ENCODE measurements at places on chromosomes 1 and 21.

DNA sequence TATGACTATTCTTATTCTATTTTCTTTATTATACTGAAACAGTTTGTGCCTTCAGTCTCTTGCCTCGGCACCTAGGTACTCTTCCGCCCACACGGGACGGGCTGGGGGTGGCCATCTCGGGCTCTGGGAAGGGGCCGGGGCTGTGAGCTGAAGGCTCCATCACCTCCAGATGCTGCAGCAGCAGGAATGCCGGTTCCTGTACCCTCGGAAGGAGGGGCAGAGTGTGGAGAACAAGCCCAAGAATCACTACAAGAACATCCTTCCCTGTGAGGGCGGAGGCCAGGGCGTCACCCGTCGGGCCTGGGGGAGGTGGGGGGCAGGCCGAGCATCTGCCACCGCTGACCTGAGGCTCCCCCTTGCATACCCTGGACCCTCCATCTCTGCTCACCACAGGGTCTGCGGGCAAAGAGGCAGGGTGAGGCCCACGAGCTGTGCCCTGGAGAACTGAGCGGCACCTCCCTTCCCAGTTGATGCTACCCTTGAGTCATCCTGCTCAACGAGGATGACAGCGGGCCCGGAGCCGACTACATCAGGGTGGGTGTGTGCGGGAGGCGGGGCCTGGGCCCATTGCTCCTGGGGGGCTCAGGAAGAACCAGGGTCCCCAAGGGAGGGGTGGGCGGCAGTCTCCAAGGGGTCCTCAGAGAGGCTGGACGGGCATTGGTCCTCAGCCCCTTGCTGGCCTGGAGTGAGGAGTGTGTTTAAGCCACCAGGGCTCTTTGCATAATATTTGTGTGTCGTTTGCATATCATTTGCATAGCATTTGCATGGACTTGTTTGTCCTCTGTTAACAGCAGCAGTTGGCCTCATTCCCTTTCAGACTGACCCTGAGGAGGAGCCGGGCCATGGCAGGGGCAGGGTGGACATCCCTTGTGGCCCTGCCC lies 7.5 kb downstream of the RNF223 start:
- no peak for DNase-seq

- no peak for DNase-seq
These were observed 13.5 kb upstream of the YRDC start for GRCh38 chr1:37821481-37821880.

GRCh38 chr1:229273507-229274232 lies 2.8 kb downstream of the RAB4A start:
- DNase-seq = no peak

DNA sequence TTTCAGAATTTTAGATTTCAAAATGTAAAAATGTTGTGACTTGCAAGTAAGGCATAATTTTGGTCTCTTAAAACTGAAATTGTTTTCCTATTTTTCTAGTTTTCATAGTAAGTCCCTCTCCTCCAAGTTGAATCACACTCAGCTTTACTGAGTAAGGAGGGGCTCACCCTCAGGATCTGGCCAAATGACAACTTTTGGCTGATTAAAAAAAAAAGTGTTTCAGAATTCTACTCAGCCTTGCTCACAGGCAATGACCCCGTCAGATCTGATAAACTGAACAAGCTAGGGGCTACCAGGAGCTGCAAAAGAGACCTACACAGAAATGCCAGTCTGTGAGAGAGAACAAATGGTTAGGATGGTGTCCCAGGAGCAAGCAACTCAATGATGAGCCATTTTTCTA lies 159.8 kb downstream of the PBX1 start:
- no peak for DNase-seq

DNA sequence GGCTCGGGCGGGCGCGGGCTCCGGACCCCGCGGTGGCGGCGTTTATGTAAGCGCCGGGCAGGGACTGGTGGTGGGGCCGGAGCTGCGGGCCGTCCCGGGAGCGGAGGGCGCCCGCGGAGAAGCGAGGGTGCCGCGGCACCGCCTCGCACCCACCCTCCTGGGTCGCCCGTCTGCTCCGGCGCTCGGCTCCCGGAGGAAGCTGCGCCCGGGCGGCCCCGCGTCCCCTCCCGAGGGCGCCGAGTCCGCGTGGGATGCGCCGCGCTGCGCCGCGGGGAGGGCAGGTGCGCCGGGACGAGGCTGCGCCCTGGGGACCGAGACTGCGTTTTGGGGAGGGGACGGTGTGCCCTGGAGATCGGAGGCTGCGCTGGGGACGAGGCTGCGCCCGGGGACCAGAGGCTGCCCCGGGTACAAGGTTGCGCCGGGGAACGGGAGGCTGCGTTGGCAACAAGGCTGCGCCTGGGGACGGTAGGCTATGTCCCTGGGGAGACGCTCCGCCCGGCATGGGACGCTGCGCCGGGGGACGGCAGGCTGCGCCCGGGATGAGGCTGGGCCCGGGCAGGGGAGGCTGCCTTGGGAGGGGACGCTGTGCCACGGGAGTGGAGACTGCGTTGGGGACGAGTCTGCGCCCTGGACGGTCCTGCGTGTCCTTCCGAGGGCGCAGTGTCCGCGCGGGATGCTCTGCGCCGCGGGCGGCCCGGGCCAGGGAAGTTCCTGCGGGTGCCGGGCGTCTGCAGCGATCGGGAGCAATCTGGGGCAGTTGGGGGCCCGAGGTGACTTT lies 627 bp downstream of the ADARB1 start:
- peak; percentile 61 for DNase-seq

DNA sequence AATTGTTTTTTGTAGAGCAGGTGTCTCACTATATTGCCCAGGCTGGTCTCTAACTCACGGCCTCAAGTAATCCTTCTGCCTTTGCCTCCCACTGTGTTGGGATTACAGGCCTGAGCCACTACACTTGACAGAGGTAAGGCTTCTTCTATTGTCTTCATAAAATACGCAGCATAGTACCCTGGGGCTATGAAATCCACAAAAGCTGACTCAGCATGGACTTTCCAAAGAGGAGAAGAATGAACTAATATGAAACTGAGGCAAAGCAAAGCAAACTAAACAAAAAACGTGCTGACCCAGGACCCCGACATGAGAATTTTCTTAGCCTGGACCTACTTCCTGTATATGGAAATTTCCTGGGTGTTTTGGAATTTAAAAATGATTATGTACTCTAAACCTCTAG lies 18.5 kb upstream of the ATP13A2 start:
- no peak for DNase-seq

- DNase-seq = no peak
These were observed 13.6 kb downstream of the ACTL8 start for GRCh38 chr1:17768651-17769241.

- DNase-seq = no peak
These were observed 4.5 kb upstream of the DHRS3 start for GRCh38 chr1:12622506-12622905.

GRCh38 chr1:1085911-1086841 lies 12.1 kb upstream of the RNF223 start:
- DNase-seq = no peak

- DNase-seq = no peak
These were observed 38.3 kb upstream of the NRDC start for GRCh38 chr1:51916587-51917405.

DNA sequence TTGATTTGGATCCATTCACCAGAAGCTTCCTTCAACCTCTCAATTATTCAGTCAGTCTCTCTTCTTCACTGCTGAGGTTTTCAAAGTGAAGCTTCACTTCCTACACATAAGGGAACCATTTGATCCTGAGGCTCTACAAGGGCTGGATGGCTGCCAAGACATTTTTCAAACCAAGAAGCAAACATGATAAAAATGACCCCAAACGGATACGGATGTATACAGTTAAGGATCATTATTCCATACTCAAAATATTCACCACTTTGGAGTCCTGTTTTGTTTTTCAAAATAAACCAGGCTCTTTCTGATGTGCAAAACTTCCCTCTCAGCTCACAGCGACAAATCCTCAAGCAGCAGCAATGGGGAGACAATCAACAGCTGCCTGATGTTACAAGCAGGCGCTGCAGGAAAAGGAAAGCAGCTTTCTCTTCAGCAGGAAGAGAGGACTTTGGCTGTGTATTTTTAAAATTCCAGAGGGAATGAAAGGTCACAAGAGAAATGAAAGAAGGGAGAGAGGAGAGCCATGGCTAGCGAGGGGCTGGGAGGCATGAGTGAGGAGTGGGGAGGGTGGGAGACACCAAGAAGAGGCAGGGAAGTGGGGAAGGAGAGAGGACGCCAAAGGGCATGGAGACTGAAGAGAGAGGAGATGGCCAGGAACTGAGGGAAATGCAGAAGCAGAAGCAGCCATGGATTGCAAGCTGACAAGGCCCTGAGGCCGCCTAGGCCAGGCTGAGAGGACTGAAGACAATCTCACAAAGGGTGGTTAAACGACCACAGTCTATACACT lies 145.4 kb downstream of the SLC45A1 start:
- DNase-seq = no peak

DNA sequence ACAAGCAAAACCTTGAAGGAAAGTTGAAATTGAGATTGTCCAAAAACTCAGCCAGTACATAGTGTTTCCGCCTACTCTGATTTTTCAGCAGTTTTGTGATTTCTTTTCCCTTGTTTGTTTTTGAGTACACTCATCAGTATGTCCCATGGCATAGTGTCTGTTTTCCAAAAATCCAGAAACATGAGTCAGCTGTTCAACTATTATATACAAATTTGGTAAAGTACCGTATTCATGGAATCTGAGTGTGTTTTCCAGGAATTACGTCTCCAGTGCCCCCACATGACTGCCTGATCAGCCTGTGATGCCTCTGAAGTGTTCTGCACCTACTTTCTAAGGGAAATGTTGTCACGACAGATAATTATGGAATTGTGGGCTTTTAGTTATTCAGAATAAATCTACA lies 186.8 kb downstream of the LTN1 start:
- DNase-seq = no peak

GRCh38 chr1:182651339-182651724 lies 33.1 kb downstream of the RGS8 start:
- no peak for DNase-seq

DNA sequence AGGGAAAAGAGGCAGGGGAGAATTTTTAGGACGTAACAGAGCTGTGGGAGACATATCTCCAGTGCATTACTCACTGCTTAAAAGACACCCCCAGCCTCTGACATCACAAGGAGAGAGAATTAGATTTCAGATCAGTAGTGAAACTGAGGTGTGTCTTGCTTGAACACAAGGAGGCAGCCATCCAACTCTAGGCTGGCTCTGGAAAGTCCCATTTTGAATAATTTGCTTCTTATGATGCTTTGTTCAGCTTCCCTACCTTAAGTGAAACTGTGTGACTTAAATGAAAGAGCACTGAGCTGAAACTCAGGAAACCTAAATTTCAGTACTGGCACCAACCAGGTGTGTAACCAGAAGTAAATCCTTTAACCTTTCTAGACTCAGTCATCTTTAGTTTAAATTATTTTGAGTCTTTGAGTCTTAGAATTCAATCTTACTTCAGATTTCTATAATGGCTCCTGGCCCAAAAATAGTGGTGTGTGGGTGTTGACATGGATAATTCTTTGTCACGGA lies 251.6 kb upstream of the SGIP1 start:
- DNase-seq = peak; percentile 54

DNA sequence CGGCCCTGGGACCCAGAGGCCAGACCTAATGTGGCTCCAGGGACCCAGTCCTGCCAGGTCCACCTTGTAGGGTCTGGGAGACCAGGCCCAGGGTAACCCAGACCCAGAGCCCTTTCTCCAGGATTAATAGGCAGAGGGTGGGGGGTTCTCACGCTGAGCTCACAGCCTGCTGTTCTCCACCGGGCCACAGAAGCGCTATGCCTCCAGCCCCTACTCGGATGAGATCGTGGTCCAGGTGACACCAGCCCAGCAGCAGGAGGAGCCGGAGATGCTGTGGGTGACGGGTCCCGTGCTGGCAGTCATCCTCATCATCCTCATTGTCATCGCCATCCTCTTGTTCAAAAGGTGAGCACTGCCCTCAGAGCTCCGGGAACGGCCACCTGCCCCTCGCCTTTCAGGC lies 43.3 kb upstream of the KDM4A start:
- DNase-seq = no peak

DNA sequence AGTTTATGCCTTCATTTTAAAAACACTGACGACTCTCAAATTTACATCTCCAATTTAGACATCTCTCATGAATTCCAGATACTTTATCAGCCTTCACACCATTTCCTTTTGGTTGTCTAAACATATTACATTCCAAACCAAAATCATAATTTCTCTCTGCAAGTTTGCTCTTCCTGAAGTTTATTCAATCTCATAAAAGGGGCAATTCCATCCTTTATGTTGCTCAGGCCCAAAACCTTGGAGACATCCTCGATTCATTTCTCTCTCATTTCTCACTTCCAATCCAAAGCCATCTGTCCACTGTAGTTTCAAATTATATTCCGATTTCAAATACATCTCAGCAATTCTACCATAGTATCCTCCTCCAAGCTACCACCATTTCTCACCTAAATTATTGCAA lies 74.0 kb downstream of the FYB2 start:
- no peak for DNase-seq

GRCh38 chr1:34070201-34070836 lies 94.7 kb downstream of the CSMD2 start:
- no peak for DNase-seq

DNA sequence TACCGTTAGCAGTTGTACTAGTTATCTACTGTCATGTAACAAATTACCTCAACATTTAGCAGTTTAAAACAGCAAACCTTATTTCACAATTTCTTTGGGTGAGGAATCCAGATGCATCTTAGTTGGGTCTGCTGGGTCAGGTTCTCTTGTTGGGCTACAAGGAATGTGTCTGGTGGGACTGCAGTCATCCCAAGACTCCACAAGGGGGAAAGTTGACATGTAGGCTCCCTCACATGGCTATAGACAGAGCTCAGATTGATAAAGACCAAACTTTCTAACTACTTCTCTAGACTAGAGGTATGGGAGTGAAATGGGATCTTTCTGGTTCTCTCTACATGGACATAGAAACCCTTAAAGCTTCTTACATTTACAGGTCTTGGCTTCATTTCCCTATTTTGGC lies 160.9 kb downstream of the UCK2 start:
- no peak for DNase-seq

GRCh38 chr1:33850481-33850880 lies 13.4 kb upstream of the HMGB4 start:
- no peak for DNase-seq

GRCh38 chr1:189275796-189276195 lies 1201.9 kb downstream of the BRINP3 start:
- no peak for DNase-seq

GRCh38 chr1:30783256-30783915 lies 25.8 kb upstream of the LAPTM5 start:
- no peak for DNase-seq

- peak; percentile 75 for DNase-seq
These were observed at the start of gene DNAJB4 for GRCh38 chr1:78004719-78005447. TSS of gene DNAJB4 (plus strand) at chr1:78004939. CDS start at chr1:78005111, 172 bp downstream.
